CD8-positive, alpha-beta T cell (primary cell): ENCODE measurements at places on chromosomes 11 and 22.

- DNase-seq = no peak
These were observed 124.9 kb downstream of the C11orf58 start for GRCh38 chr11:16863389-16863788.

GRCh38 chr11:17472467-17472866 is 4.2 kb downstream of the ABCC8 start:
- DNase-seq = no peak

DNA sequence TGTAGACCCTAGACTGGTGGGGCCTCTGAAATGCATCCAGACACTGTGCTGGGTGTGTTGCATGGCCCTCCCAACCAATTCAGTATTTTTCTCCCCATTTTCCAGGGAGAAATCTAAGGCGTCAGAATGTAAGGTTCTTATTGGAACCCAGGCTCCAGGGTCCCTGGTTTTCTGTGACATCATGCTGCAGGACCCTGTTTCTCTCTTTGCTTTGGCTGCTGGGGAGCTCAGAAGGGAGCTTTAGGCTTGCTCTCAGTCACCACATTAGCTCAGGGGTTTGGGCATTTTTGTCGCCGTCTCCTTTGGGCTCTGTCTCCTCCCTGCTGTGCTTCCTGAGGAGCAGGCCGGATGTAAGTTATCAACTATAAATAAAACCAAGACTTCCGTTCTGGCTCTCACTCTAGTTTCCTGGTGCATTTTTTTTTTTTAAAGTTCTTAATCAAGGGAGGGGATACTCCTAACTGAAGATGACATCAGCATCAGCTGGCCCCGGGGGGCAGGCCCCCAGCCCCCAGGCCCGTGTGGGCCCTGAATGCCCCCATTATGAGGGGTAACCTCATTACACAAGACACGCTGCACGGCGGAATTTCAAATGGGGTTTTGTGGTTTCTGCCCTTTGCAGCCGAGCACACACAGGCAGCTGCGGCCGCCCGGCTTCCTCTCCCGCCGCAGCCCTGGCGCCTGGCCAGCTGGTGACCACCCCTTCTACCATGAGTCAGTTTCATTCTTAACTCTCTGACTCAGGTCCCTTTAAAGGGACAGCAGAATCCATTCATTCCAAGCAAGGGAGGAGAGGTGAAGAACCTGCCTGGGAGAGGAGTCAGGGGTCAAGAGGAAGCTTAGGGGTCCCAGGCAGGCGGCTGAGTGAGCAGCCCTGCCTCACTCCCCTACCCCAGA is 3.2 kb downstream of the MYEOV start:
- DNase-seq = peak; percentile 74

DNA sequence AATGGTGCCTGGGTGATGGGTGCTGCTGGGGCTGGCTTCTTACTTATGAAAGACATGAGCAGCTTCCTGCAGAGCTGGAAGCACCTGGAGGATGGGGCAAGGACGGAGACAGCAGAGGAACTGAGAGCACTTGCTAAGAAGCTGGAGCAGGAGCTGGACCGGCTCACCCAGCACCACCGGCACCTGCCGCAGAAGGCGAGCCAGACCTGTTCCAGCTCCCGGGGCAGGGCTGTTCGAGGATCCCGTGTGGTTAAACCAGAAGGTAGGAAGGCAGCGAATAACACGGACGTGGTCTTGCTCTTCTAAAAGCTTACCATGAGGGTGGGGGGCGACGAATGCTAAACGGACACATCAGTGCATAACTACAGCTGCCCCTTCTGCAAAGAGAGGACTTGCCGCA is 9.3 kb downstream of the APOL5 start:
- no peak for DNase-seq

DNA sequence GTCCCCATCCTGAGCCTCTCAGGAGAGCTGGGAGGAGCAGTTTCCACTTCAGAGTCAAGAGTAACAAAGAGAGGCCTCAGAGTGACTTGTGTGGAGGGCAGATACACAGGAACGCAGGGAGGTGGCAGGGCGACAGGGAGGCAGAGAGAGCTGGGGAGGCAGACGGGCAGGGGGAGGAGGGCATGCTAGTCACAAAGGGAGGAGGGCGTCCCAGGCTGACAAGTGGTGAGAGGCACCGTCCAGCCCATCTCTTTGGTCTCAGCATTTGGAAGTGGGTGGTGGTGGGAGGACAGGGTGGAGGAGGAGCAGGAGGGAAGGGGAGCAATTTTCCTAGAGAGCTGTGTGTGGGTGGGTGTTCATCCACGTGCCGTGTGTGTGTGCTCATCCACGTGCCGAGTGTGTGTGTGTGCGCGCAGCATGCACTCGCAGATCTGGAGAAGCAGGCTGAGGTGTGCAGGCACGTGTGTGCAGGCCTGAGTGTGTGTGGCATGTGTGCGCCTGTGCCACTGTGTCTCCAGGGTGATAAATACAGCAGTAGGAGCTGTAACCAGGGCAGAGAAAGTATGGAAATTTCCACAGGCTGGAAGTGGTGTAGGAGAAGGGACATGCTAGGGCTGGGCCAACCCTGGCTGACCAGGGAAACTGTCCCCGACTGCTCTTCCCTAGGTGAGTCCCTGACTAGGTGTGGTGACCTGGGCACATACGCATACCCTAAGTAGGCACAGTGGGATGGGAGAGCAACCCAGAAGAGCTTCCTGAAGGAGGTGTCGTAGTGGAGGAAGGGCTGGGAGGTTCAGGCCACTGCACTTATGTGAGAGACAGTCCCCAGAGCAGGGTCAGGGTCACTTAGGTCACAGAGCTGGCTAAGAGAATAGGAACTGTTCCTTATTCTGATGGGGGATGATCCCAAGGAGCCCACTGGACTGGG is 7.3 kb upstream of the PDE2A start:
- DNase-seq = no peak

- DNase-seq = no peak
These were observed 107.8 kb upstream of the NAV2 start for GRCh38 chr11:19604679-19605375.

- no peak for DNase-seq
These were observed 131.2 kb downstream of the ARL14EP start for GRCh38 chr11:30454111-30454510.

DNA sequence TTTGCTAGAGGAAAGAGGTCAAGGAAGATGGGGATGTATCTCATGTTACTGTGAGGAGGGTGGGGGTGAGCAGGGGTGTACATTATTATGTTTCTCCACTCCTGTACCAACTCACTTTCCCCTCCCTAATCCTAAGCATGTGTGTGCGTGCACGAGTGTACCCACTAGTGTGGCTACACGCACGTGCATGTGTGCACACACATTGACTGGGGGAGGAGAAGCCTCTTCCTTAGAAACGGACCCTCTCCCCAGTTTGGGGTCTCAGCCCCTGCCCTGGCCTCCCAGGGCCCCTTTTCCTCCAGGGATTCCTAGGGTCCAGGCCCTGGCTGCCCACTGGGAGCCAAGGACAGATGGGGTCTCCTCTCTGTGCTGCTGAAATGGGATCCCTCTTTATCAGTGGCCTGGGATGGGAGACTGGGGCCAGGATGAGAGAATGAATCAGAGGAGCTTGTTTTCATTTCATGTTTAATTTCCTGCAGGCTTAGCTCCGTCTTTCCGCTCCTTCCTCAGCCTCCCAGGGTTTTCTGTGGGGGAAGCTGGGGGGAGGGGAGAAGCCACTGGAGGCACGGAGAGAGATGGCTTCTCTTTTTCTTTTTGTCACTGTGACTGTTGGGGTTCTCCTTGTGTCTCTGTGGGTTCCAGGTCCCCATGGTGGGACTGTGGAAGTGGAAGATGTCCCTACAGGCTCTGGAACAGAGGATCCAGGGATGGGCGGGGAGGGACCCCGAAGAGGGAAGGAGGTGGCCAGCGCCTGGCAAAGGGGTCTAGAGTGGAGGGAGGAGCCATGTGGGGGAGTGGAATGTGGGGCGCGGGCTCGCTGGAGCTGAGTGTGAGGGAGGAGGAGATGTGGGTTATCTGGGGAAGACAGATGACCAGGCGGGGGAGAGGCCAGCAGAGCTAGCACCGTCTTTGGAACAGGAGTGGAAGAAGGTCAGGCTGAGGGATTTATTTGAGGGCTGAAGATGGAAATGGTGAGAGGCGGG is 40.3 kb downstream of the ALX4 start:
- DNase-seq = no peak

GRCh38 chr11:80097146-80097545 is 656.3 kb upstream of the TENM4 start:
- no peak for DNase-seq

DNA sequence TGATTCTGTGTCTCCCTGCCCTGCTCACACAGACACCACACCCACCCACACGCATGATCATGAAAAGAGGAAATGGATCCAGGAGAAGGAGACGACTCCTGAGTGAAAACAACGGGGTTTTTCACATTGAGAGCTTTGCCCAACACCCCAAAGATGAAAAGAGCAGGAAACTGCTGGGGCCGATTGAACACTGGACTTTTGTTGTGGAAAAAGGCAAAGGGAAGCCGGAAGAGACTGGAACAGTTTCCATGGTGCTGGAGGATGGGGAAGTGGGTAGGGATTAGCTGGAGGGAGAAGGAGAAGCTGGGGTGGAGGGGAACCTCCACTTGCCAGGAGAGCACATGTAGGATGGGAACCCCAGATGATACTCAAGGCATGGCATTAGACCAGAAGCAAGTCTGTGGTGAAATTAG is 5.2 kb upstream of the SLC43A3 start:
- no peak for DNase-seq

DNA sequence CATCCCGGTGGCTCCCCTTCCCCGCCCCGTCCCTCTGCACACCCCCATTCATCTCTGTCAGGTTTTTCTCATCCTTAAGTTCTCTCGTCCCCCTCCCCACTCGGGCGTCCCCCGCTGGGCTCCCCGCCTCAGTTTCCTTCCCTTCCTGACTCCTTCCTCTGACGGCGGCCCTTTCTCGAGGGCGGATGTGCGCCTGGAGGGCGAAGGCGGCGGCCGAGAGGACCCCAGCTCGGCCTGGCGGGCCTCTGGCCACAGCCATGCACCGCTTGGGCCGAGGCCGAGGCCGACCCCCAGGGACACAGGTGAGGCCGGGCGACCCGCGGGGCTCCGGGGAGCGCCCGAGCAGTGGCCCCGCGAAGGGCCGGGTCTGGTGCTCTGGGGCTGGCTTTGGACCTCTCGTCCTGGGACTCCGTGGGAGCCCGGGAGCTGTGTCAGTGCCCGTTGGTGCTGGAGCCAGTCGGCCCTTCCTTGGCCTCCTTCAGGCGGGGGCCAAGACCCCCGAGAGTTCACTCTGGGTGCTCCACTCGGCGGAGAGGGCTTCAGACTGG is 2.9 kb downstream of the PHLDB1 start:
- no peak for DNase-seq

GRCh38 chr11:108985945-108986279 is 321.0 kb downstream of the DDX10 start:
- DNase-seq = no peak

- no peak for DNase-seq
These were observed 815.8 kb downstream of the METTL15 start for GRCh38 chr11:28924004-28924403.

DNA sequence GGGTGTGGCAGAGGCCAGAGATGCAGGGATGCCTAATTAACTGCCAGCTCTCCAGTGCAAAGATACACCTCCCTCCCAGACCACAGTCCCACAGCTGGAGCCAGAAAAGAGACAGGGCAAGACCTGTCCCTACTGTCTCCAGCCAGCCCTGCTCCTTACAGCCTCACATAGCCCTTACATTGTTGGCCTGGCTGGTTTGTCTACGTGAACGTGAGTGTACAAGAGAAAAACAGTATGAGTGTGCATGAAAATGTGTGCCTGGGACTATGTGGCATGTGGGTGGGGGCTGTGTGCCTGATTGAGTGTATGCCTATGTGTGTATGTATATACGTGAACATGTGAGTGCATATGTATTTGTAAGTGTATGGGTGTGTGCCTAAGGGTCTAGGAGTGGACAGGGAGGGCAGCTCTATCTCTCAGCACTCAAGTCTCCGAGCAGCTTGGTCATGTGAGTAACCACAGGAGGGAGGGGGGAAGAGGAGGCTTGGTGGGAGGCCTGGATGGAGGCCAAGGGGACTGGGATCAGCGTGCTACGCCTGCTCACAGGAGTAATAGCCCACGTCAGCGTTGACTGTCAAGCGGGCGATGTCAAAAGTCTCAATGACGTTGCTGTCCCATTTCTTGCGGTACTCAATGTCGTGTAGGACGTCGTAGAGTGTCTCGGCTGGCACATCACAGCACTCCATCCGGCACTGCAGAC is 6.6 kb upstream of the ARAP1 start:
- DNase-seq = no peak

DNA sequence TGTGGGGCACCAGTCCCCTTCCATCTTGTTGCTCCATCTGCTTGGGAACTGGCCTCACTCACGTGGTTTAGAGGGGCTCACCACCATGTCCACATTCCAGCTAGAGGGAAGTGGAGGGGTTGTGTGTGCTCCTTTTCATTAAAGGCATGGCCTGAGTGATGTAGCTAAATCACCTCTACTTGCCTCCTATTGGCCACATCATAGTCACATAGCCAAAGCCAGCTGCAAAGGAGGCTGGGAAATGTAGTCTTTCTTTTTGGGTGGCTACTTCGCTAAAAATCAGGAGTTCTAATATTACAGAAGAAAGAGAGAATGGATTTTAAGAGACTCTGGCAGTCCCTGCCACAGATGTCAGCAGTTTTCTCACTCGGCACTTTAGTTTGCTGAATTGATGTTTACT is 63.0 kb upstream of the ALX4 start:
- no peak for DNase-seq

DNA sequence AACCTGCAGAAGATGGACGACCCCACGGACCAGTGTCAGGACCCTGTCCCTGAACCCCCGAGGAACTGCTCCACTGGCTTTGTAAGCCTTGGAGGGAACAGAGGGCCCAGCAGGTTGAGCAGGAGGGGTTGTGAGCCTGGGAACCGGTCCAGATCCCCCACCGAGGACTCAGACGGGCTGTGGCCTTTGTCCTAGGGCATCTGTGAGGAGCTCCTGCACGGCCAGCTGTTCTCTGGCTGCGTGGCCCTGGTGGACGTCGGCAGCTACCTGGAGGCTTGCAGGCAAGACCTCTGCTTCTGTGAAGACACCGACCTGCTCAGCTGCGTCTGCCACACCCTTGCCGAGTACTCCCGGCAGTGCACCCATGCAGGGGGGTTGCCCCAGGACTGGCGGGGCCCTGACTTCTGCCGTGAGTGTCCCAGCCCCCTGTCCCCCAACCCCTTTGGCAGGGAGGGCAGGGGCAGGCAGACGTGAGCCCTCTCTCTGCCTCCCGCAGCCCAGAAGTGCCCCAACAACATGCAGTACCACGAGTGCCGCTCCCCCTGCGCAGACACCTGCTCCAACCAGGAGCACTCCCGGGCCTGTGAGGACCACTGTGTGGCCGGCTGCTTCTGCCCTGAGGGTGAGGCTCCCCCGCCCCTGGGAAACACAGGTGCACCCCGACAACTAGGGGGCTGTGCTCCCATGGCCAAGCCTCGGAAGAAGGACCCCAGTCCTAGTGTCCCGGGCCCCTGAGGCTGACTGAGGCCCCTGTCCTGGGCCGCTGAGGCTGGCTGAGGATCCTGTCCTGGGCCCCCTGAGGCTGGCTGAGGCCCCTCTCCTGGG is 6.4 kb downstream of the MUC5AC start:
- no peak for DNase-seq

DNA sequence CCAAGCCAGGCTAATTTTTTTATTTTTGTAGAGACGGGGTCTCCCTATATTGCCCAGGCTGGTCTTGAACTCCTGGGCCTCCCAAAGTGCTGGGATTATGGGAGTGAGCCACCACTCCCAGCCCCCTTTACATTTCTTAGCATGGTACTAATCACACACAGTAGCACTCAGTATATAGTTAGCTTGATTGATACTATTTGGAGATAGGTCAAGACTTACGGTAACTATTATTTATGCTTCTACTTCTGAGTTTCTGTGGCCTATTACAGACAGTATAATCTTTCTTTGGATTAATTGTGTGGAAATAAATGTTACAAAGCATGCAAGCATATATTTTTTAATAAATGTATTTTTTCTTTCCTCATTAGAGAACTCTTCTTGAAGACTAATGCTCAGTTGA is 192.2 kb downstream of the UVRAG start:
- no peak for DNase-seq

GRCh38 chr22:47748271-47748670 is 985.8 kb downstream of the TBC1D22A start:
- no peak for DNase-seq
